ENCODE measurements at places on chromosomes 5 and 9.

- no peak for DNase-seq
These were observed 184.7 kb upstream of the TRPM3 start for GRCh38 chr9:71306134-71306533.

GRCh38 chr5:73266176-73266738 lies 93.3 kb downstream of the TMEM174 start:
- no peak for DNase-seq

- DNase-seq, result peak; percentile 85
These were observed 42.8 kb downstream of the TIMD4 start for GRCh38 chr5:156920042-156920860.

GRCh38 chr5:9351546-9351945 lies 194.3 kb downstream of the SEMA5A start:
- DNase-seq, result no peak

DNA sequence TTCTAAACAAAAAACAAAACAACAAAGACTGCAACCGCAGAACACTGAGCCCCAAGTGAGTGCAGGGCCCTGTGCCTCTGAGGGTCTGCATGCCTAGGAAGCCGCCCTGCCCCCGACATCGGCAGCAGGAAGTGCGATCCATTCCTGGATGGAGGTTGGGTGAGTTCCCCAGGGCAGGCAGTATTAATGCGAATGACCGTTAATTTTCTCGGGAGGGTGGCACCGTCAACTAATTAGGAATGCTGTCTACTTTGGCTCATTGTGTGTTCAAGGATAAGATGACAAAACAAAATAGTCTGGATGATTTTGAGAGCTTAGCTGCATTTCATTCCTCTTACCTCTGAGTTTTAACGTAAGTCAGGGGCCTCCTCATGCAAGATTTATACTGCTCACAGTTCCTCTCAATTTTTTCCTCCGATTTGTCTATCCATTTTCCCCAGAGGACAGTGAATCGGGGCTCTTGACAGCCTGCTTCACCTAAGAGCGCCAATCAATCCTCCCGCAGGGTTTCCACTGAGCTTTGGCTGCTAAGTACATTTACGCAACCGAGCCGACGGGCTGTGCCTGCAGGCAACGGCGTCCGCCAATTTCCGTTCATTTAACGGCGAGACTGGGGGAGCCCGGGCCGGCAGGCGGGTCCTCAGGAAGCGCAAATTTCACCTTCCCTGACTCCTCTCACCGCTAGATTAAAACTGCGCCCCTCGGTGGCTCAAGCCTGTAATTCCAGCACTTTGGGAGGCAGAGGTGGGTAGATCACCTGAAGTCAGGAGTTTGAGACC lies 2.9 kb upstream of the NXNL2 start:
- peak; percentile 20 for DNase-seq

DNA sequence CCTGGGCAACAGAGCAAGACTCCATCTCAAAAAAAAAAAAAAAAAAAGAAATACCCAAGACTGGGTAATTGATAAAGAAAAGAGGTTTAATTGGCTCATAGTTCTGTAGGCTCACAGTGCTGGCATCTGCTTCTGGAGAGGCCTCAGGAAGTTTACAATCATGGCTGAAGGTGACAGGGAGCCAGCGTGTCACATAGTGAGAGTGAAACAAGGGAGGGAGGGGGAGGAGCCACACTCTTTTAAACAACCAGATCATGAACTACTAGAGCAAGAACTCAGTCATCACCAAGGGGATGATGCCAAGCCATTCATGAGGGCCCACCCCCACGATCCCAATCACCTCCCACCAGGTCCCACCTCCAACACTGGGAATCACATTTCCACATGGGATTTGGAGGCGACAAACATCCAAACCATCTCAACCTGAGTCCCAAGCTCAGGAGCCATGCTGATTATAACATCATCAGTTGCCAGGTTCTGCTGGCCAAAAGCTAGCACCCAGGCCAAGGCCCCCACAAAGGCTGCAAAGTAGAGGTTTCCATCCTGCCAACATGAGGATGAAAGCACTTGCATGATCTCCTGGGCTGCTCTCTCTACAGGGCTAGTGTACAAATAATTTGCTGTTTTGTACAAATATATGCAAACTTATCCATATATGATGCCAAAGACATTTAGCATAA lies 15.3 kb downstream of the DENND1A start:
- DNase-seq, result peak; percentile 32

GRCh38 chr9:4024281-4024777 lies 275.5 kb downstream of the GLIS3 start:
- DNase-seq, result no peak

DNA sequence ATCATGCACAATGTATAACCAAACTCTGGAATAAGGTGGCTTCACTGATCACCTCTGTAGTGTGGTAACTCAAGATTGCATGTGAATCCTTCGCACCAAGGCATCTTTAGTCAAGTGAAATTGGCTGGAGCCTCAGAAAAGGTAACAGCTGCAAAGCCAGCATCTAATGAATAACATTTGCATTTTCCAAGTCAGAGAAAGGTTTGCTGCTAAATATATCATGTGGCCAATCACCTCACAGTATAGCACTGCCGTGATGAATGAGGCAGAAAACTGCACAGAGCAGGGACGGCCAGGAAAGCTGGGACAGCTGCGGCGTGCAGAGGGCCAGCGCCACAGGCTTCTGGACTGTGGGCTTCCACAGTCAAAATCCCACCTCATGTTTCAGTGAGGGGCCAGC lies 18.5 kb downstream of the MRPS27 start:
- no peak for DNase-seq

- no peak for DNase-seq
These were observed 81.9 kb upstream of the RPS23 start for GRCh38 chr5:82360022-82360421.

GRCh38 chr9:15696979-15697378 lies 144.1 kb downstream of the CCDC171 start:
- DNase-seq, result no peak

DNA sequence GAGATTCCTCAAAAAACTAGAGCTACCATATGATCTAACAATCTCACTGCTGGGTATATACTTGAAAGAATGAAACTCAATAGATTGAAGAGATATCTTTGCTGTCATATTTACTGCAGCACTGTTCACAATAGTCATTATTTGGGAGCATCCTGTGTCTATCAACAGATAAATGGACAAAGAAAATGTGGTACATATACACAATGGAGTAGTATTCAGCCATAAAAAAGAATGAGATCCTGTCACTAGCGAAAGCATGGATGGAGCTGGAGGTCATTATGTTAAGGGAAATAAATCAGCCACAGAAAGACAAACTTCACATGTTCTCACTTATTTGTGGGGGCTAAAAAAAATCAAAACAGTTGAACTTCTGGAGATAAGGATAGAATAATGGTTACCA lies 505.7 kb upstream of the ARRDC3 start:
- DNase-seq, result no peak

DNA sequence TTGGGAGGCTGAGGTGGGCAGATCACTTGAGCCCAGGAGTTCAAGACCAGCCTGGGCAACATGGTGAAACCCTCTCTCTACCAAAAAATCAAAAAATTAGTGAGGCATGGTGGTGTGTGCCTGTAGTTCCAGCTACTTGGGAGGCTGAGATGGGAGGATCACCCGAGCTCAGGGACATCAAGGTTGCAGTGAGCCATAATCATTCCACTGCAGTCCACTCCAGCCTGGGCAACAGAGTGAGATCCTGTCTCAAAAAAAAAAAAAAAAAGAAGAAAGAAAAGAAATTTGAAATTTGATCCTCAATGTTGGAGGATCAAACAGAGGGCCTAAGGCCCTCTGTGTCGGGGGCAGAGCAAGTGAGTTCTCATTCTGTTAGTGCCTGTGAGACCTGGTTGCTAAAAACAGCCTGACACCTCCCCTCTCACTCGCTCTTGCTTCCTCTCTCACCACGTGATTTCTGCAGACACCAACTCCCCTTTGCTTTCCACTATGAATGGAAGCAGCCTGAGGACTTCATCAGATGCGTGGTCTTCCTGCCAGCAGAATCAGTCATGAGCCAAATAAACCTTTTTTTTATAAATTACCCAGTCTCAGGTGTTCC lies 8.4 kb upstream of the GOLPH3 start:
- no peak for DNase-seq

- no peak for DNase-seq
These were observed 136.5 kb downstream of the CDK5RAP2 start for GRCh38 chr9:120443489-120443888.

DNA sequence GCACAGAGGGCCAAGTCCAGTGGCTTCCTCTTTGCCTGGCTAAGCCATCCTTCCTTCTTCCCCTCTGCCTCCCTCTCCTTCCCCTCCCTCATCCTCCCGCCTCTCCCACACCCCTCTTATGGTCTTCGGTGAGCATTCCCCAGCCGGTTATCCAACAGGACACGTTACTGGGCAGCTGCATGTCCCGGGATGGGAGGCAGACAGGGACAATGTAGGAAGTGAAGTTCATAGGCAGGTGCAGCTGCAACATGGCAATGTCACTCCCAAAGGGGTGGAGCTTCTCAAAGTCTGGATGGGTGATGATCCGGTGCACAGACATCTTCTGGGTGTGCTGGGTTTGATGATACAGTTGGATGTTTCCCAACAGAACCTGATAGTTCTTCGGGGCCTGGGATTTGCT lies 71.4 kb upstream of the SPTLC1 start:
- DNase-seq, result no peak

GRCh38 chr9:14960881-14961280 lies 50.7 kb upstream of the FREM1 start:
- DNase-seq, result no peak

- DNase-seq, result no peak
These were observed 2.3 kb downstream of the SSBP2 start for GRCh38 chr5:81748556-81748955.

DNA sequence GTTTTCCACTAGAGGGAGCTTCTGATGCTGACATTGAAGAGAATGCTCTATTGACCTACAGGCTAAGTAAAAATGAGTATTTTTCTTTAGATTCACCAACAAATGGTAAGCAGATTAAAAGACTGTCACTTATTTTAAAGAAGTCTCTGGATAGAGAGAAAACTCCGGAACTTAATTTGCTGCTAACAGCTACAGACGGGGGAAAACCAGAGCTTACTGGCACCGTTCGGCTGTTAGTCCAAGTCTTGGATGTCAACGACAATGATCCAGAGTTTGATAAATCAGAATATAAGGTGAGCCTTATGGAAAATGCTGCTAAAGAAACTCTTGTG lies 764 bp downstream of the PCDHA11 start:
- no peak for DNase-seq

- no peak for DNase-seq
These were observed 185.0 kb downstream of the CNTLN start for GRCh38 chr9:17319864-17320263.

- DNase-seq, result no peak
These were observed 22.4 kb downstream of the FNBP1 start for GRCh38 chr9:130020618-130021017.

DNA sequence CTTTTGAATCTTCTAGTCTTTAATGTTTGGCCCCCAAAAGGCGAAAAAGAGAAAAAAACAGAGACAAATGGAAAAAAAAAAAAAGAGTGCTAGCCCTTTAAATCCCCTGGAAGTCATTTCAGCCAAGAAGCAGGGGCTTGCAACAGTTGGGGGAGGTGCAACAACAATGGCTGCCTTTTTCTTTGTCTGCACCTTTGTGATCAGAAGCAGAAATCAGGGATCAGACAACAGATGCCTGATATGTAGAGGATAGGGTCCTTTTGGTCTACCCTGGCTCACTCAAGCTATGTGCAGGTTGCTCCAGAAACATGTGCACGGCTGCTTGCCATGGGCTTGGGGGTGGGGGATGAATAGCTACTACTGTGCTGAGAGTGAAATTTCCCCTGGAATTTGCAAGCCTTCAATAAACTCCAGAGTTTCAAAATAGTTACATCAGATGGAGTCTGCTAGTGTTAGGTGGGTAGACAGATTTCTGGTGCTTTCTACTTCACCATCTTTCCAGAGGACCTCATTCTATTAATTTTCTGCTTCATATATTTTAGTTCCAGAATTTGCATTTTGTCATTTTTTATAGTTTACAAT lies 150.9 kb downstream of the FGF18 start:
- DNase-seq, result no peak

DNA sequence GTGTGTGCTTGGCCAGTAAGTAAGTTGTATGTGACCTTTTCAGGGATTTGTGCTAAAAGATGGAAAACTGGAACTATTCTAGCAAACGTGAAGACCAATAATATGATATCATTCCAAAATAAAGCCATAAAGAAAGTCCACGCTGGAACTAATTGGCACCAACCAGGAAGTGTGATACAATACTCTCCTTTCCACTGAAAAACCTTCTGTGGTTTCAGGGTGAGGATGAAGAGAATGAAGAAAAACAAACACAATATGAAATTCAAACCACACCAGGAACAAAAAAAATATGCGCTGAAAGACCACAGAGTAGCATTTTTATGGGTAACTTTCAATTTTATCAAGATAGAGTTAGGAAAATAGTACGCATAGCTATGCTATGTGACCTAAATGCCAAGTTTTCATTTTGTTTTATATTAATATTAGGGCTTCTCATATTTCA lies 105.8 kb downstream of the EFNA5 start:
- no peak for DNase-seq

- DNase-seq, result no peak
These were observed 29.9 kb downstream of the CLINT1 start for GRCh38 chr5:157828944-157829639.

DNA sequence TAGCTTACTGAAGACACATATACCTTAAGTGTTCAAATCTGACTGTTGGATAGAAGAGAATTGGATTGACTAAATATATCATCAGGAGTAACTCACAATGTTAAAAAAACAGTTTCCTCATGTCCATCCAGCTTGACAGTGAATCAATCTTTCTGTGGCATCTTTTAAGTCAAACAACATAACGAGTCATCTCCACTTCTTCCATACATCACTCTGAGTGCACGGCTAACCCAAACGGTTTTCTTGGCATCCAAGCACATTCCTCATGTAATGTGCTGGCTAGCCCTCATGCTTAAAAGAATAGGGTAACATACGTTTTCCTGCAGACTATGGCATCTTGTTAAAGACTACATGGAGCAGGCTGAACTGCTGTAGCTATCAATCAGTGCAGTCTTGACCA lies 291.5 kb upstream of the TRPC7 start:
- no peak for DNase-seq

GRCh38 chr5:68822796-68823195 lies 271.0 kb upstream of the SLC30A5 start:
- no peak for DNase-seq

DNA sequence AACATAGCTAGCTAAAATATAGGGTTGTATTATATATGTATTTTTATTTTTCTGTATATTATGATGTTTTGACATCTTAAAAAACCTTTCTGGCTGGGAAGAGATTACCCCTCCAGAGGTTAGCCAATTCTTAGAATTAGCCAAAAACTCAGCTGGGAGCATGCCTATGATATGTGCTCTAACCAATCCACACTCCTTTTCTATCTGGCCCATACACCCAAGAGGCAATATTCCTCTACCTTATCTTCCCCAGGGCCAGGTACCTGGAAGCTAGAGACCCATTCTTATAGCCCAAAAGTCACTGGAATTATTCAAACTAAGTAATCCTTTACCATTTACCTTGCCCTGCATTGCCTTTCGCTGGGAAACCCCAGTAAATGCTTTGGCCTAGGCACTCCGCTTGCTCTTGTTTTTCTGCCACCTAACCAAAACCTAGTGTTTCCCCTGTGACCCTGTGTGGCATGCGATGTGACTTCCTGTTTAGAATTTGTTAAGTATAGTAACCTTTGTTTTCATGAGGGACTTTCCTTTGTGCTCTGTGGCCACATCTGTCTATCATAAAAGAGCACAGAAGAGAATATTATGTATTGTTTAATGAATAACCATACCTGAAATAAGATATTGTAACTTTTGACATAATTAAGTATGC lies 37.4 kb downstream of the CSNK1G3 start:
- DNase-seq, result peak; percentile 34

Measured in stimulated activated CD4-positive, alpha-beta T cell treated with anti-CD3 and anti-CD28 coated beads, Interleukin-15, amount 100 ng/mL, for 24 hours (primary cell).